ENCODE measurements at places on chromosomes 7 and 10.

- DNase-seq, result no peak
These were observed 53.0 kb upstream of the RPA3 start for GRCh38 chr7:7771452-7771851.

DNA sequence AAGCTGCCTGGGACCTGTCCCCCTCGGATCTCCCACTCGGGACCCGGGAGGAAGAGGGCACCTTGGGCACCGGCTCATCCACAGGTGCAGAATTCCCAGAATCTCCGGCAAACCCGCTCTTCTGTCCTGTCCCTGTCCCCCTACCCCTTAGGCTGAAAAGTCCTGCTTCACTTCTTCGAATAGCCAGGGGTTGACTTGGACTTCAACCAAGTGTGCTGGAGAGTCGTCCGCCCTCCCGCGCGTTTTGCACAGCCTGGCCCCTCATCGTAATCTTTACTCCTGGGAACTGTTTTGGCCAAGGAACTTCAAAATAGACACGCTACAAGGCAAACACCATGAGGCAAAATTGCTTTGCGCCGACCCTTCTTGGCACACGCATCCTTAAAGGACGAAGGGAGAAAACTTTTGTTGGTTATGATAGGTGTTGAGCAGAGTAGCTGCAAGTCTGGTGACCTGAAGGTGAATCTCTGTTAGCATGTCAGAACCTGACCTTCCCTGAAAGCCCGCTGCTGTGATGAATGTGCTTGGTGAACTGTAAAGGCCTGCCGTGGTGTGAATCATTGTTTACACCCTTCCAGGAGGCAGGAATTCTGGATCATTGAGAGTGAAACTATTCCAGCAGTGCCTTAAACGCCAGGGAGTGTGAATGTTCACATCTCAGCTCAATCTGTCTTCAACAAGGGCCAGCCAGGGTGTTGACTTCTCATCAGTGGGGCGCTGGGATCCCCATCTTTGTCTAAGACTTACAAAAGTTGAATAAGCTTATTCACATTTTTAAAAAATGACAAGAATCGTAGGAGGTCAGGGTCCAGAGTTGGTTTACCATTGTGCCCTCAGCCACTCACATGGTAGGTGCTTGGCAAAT, 589 bp upstream of the RAPGEF5 start:
- DNase-seq, result no peak

- DNase-seq, result no peak
These were observed 201.6 kb downstream of the CAMK1D start for GRCh38 chr10:12550994-12551393.

DNA sequence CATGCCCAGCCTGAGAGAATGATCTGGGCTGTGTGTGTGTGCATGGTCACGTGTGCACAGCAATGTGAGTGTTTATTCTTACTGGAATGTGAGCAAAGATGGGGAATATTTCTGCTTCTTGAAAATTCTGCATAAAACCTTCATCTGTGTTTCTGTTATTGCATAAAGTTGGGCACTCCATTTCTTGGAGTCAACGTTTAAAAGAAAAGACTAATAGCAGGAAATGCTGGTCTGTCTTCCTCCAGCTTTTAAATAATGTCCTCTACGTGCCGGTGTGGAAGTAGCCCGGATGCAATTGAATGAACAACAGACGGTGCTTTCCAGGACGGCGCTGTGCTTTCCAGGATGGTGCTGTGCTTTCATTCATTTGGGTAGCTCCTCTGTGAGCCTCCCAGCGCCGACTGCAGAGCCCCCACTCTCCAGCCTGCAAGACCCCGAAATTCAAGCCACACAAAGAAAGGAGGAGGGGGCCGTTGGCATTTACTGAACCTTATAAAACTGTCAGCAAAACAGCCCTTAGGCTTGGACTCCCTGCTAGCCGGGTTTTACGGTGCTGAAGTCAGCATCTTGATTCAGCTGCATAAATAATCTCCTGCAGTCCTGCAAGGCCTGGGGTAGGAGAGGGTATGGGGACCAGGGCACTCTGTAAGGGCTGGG, 158.2 kb upstream of the PRKCQ start:
- DNase-seq, result no peak

GRCh38 chr7:155300641-155301452, 3.2 kb downstream of the INSIG1 start:
- DNase-seq, result no peak

GRCh38 chr7:105323366-105323765, 65.4 kb downstream of the SRPK2 start:
- no peak for DNase-seq

- DNase-seq, result no peak
These were observed 92.2 kb upstream of the PPIF start for GRCh38 chr10:79255007-79255507.

GRCh38 chr10:11454958-11455566, 156.4 kb downstream of the USP6NL start:
- DNase-seq, result no peak

DNA sequence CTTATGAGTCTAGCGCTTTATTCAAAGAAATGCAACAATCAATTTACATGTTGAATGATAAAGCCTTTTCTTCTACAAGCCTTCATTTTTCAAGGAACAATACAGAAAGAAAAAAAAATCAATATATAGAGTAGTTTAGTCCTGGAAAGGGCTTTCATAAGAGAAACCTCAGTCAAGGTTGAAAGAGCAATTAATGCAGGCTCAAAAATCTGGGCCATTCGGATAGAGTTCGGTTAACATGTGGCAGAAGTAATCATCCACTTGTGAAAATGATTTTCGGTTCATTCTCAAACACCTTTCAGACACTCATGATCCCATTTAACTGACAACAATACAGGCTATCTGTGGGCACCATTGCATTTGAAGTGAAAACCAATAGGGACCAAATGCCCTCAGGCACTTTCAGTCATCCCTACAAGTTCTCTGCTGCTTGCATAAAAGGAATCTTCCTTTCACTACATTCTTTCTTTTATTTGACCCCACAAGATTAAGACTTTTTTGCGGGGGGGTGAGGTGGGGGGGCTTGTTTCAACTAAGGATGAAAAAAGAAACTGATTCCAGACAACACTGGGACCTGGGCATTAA, 177.9 kb downstream of the RNF133 start:
- DNase-seq, result no peak

- DNase-seq, result no peak
These were observed 25.4 kb upstream of the ANK3 start for GRCh38 chr10:60414877-60415585.

- no peak for DNase-seq
These were observed 61.4 kb downstream of the ABI1 start for GRCh38 chr10:26799342-26799741.

- DNase-seq, result no peak
These were observed 47.0 kb downstream of the PTN start for GRCh38 chr7:137296576-137296975.

DNA sequence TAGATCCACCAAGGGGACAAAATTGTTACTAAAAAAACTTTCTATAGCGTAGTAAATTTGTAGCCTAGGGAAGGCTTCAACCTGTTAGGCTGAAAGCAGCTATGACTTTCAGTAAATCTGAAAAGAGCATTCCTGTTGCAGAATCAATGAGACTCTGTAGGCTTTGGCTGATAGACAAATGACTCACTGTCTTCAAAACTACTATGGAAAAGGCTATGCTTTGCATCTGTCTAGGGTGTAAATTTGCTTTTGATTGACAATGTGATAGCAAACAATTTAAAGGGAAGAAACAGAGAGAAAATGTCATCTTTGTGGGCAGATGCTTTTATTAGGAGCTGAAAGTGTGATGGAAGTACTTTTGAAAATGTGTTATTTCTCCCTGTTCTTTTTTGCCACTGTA, 60.6 kb downstream of the ARL5B start:
- DNase-seq, result no peak

DNA sequence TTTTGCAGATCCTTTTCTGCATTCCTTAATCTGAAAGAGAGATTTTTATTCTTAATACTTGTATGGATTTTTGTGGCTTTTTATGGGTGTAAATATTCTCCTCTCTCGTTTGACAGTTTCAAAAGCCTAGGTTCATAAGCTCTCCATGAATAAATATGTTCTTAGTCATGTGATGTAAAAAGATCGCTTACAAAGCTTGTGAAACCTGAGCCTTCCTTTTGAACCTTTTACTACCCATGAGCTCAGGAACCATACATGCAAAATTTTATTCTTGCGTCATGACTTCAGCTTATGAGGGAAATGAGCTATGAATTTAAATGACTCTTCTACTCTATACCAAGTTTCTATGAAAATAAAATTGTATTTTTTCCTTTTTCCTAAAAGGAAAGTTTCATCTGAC, 98.7 kb downstream of the POLL start:
- DNase-seq, result no peak

- DNase-seq, result no peak
These were observed 52.5 kb upstream of the NFKB2 start for GRCh38 chr10:102342958-102343357.

DNA sequence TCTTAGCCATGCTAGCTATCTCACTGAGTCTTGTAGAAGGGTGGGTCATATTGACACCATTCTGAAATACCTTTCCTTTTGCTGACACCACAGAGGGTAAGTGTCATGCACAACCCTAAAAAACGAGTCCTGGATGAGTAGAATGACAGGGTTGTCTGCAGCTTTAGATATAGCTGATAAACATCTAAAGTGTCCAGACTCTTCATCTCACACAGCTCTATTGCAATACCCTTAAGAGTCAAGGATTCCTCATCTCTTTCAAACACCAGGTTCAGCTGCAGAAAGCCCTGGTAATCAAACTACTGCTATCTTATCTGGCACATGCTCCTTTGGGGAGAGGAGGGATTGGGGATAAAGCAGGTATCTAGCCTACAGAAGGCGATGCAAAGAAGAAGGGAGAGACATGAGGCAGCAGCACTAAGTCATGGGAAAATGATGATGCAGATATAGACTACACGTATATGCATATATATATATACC, 127.0 kb downstream of the ANK3 start:
- DNase-seq, result no peak

GRCh38 chr10:13877154-13877909, 290.6 kb downstream of the PRPF18 start:
- no peak for DNase-seq

GRCh38 chr10:78401624-78402367, 368.1 kb downstream of the RPS24 start:
- DNase-seq, result no peak

DNA sequence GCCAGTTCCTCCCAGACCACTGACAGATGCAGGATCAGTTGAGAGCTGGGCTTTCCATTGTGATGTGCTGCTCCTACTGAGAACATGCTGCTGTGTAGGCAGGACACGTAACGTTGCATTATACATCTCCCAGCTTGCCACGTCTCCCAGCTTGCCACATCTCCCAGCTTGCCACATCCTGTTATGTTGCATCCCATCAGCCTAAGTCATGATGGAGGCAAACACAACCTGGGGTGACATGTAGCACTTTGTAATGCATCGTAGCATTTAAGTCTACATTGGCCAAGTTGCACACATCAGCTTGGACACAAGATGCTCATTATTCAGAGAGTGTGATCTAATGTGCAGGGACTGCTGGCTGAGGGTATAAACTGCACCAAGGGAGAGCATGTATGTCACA, 73.3 kb upstream of the CHCHD3 start:
- DNase-seq, result no peak

- no peak for DNase-seq
These were observed 90.4 kb downstream of the ETV1 start for GRCh38 chr7:13898957-13899670.
